ENCODE measurements at places on chromosomes 5 and 9.

DNA sequence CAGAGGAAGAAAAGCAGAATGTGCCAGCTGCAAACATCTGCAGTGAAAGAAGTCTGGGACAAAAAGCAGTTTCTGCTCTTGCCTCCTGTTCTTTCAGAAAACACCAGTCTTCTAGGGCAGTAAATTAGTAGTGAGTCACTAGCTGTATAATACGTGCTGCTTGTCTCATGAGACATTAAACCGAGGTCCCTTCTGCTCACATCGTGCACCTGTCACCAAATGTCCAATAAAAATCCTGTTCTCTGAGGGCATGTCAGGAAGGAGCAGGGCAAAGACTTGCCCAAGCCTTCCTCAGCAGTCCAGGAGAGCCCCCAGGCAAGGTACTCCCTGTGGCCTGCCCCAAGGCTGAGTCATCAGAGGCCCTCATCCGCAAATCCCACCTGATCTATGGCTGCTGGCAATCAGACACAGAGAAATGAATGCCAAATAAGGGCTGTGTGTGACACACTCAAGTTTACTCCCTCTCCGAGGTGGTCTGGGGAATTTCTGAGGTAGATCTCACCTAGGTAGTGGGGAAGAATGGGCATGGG, 255.3 kb upstream of the SMARCA2 start:
- DNase-seq = no peak

DNA sequence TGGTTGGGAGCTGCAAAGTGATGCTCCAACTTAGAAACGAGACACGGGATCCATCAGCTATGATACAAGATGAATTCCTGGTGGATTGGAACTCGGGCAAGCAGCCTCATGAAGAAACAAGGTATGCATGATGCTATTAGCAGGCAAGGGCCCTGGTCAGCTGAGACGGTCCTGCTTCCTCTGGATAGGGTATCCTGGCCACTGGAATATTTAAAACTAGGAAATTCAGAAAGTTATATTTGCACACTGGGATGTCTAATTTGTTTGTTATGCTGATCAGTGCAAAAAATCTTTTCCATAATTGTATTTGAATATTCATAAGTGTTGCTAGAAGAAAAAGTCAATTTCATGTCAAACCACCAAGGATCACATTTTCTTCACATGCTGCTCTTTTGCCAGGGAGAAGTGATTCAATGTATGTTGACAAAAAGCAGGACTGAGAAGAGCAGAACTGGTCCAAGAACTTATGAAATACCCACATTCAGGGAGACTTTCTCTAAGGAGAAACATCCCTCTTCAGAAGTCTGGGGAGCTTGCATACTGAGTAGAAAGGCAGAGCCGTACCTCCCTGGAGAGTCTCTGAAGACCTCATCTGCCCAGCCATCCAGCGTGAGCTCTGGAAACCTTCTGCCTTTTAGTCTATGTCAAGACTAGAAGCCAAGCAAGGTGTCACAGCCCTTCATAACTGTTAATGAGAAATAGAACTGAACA, 6.7 kb upstream of the NXNL2 start:
- no peak for DNase-seq

DNA sequence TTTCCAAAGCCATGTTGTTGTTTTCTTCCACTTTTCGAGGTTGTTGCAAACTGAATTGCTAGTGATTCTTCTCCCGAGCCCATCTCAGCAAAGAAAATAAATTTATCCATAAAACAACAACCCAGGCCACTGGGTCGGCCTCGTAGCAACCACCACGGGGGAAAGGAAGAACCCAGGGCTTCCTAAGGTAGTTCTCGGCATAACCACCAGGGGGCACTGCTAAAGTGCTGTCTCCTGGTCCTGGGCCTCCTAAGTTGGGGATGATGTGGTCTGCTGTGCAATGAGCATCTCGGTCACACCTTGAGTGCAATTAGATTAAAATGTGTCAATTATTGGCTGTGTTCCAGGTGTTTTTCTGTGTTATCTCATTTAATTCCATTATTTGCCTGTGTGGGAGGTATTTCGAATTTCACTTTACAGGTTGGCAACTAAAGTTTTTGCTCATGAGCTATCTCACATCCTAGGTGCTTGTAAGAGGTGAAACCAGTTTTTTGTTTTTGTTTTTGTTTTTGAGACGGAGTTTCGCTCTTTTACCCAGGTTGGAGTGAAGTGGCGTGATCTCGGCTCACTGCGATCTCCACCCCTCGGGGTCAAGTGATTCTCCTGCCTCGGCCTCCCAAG, 102.8 kb upstream of the DAP start:
- peak; percentile 28 for DNase-seq

DNA sequence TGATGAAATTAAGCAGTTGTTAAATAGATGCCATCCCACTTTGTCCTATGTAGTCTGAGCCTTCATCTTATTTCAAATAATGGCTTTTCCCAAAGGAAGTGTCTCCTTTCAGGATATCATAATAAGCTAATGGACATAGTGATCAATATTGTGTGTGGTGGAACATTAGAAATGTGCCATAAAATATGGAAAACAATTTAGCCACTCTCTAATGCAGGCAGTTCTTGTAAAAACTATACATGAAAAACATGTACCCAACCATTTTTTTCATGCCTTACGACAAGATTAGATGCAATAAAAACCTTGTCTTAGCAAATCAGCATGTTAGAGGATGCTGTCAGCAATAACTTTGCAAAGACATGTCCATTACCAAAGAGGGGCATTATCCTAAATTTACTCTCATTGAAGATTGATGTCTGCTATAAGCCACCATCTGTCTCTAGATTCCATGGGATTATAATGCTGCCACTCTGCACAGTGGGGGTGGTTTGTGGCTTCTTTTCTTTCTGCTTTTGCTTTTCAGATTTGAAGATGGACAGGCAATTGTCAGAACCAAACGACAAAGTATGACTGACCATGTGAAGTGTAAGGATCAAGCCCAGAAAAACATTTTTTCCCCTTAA, 724.0 kb upstream of the ZNF608 start:
- no peak for DNase-seq

DNA sequence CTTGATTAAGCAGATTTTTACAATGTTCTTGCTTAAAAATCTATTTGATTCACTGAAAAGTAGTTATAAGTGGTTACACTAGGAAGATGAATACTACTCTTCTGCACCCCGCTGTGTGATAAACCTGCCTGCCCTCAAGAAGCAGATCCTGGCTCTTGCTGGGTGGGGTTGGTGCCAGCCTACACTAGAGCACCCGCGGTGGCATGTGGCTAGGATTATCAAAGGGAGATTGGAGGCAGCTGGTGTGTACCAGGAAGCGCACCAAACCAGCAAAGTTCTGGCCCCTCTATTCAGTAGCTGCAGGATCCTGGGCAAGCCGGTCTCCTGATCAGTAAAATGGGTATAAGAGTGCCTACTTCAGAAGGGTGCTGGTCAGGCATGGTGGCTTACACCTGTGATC, 43.5 kb downstream of the PRLR start:
- DNase-seq = no peak

- no peak for DNase-seq
Observed at GRCh38 chr9:90189306-90189705, 453.3 kb downstream of the DIRAS2 start.

DNA sequence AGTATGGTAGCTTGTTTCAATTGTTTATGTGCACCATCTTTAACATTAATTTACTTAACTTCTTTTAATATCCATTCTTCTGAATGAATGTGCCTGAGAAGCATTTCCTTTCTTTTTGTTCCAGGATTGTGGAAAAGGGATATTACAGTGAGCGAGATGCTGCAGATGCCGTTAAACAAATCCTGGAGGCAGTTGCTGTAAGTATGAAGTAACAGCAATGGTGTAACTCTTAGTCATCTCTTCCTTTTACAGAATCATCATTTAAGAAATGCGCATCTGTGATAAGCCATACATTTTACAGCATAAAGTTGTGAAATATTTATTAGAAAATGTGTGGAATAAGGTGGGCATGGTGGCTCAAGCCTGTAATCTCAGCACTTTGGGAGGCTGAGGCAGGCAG, 117.7 kb downstream of the STARD4 start:
- no peak for DNase-seq

DNA sequence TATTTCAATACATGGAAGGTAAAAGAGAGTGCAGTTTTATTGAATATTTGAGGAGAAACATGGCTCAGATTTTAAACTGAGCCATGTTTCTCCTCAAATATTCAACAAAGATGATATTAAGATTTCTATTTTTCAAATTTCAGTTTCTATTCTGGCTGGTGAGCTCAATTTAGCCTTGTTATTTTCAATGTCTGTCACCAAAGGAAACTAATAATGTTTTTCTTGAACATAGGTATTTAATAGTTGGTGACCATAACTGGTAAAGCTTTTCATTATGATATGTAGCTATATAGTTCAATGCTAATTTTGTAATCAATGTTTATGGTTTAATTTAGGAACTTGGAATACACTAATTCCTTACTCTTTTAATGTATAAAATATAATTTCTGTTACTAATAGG, 177.4 kb downstream of the FER start:
- no peak for DNase-seq

- no peak for DNase-seq
Observed at GRCh38 chr5:110476164-110476563, 250.3 kb downstream of the TMEM232 start.

Data from stimulated activated CD8-positive, alpha-beta memory T cell treated with anti-CD3 and anti-CD28 coated beads, Interleukin-4, amount 100 ng/mL, for 24 hours (primary cell).